CD4-positive, alpha-beta T cell treated with Interleukin-12 subunit alpha and Interleukin-12 subunit beta, for 1 hour (primary cell): ENCODE measurements at places on chromosomes 13 and 19.
A peak's percentile ranks its signal among the peaks of the same experiment; 100 is the strongest.

- DNase-seq, result peak; percentile 86
Observed at GRCh38 chr19:6772028-6772865, at the start of gene VAV1. VAV1 (plus strand) TSS chr19:6772708; CDS start chr19:6772808, 100 bp downstream.

DNA sequence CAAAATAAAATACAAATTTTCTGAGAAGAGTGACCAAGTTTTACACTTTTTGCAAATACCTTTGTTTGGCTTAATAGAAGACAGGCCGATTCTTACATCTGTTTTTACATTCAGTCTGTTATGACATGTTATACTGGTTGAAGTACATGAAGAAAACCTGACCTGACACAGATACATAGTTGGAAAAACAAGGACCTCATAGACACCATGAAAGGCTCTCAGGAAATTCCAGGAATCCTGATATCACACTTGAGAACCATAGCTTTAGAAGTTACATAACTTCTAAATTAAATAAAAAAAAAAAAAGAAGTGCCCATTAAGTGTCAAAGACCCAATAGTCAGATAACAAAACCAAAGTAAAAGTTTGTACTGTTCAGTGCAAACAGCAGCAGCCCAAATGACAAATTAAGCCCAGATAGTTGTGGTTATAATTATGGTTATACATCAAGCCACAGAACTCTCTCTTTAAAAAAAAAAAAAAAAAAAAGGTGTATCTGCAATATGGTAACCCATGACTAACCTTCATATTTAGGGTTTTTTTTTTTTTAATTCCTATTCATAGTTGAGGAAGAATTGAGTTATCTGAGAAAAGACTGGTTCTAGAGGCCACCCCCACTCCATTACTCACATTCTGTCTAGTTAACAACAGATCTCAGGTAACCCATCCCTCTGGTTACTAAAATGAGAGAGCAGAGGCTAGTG, 19.8 kb downstream of the RBM26 start:
- peak; percentile 36 for DNase-seq

DNA sequence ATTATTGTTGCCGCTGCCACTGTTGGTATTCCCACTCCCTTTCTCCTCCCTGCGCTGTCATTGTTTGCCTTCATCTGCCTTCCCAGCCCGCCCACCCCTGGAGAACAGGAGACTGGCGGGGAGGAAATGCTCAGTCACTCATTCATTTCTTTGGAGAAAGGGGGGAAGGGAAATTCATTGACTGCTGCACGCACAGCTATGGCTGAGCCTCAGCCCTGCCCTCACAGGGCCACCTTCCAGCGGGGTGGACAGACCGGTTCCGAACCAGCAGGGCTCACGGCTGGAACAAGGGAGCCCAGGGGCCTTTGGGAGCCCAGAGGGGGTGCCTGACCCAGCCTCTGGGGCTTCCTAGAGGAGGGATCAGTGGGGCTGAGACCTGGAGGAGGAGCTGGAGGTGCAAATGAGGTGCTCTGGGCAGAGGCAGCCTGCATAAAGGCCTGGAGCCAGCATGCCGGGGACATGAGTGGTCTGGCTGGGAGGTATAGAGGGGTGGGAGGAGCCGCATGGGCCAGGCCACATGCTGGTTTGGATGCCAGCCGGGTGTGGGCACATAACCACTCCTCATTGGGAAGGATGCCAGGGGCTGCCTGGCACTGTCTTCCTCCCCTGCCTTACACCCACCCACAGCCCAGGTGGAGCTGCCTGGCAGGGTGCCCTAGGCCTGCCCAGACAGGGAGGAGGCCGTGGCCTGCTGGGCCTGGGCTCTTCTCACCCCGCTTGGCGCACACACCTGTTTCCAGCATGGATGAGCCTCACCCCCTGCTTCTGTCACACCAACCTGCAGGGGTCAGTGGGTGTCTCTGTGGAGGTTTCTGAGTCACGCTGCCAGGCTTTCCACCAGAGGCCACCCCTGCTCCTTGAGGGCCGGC, 26.8 kb downstream of the PPP5C start:
- DNase-seq, result no peak

DNA sequence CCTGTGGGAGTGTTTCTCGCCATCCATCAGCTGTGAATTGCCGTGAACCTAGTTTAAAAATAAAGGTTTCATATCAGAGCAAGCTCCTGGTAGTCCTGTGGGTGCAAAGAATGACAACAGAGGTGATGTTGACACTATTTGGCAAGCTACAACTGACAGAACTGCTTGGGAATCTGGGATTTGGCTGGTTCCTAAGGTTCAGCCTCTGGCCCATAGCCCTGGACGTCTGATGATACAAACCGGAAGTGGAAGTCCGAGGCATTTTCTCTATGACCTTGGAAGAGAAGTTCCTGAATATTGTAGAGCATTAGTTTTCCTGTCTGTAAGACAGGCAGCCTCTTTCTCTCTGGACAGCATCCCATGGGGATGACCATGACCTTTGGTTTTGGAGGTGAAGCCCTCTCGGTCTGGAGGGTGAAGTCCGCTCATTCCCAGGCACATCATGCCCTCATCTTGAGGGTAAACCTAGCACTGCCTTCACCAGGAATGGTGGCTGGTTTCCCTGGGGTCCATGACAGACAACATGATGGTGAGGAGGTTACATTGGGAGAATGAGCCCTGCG, 29.1 kb downstream of the GATAD2A start:
- no peak for DNase-seq

DNA sequence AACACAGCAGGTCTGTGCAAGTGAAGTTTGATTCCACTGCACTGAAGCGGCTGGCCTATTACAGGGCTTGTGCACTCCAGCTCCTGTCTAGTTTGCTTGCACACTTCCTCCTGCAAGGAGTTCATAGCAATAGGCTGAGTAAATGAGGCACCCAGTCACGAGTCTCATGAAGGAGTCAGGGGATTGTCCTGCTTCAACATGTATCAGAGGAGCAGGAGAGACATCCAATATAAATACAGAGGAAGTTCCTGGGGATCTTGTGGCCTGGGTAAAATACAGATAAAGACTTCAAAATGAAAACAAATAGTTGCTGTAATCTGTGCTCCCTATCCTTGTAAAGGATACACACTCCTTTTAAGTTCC, 259.9 kb downstream of the SLITRK1 start:
- DNase-seq, result no peak

- DNase-seq, result no peak
Observed at GRCh38 chr13:97621631-97622030, 187.7 kb downstream of the RAP2A start.

DNA sequence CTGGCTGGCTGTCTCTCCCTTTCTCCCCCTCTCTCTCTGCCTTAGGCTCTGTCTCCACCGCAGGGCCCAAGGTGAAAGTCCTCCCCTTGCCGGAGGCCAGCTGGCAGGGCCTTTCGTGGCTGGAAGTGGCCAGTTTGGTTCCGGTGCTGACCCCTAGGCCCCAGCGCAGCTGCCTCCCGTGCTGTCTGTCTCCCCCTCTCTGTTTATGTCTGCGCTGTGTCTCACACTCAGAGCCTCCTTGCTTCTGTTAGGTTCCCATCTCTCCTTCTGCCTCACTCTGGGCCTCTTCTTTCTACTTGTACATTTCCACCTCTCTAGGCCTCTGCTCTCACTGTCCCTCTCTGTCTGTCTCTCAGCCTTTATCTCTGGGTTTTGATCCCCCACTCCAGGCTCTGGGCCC, 13.1 kb downstream of the CCDC97 start:
- no peak for DNase-seq

DNA sequence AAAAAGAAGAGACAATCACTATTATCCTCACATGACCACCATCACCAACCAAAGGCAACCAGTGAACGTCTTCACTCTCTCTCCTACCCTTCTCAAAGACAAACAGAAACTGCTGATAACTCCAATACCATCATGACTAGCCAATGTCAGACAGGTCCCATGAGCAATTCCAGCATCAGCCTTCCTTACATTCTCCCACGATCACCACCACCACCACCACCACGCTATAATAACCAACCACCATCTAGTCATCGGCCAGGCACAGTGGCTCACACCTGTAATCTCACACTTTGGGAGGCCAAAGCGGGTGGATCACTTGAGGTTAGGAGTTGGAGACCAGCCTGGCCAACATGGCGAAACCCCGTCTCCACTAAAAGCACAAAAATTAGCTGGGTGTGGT, 3.9 kb downstream of the MYO1F start:
- no peak for DNase-seq

GRCh38 chr19:53907690-53908089, 1.4 kb upstream of the CACNG7 start:
- DNase-seq, result no peak

GRCh38 chr13:80901111-80901510, 560.2 kb upstream of the SPRY2 start:
- DNase-seq, result no peak

- no peak for DNase-seq
Observed at GRCh38 chr13:48851707-48852106, 124.0 kb upstream of the FNDC3A start.

- peak; percentile 57 for DNase-seq
Observed at GRCh38 chr19:55383279-55384130, 587 bp downstream of the TMEM238 start.

- DNase-seq, result no peak
Observed at GRCh38 chr13:32036126-32036695, 4.6 kb downstream of the FRY start.

DNA sequence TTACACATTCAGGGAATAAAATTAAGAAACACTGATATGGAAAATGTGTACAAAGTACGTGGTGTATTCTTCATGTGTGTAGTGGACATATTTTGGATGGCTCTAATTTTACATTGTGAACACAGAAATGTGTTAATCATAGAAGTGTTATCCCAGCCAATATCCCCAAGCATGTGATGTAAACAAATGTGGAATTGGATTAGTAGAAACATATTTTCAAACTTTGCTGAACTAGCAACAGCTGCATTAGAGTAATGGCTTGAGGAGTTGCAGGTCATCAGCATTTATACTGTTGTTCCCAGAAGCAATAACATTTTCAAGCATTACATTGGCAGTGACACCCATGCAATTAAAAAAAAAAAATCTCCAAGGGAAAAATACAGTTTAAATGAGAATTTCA, 600.6 kb downstream of the SLITRK1 start:
- DNase-seq, result no peak

GRCh38 chr13:49464085-49464484, 20.0 kb downstream of the SETDB2 start:
- no peak for DNase-seq

- DNase-seq, result no peak
Observed at GRCh38 chr19:10670876-10671804, 17.0 kb downstream of the ILF3 start.

GRCh38 chr13:51723529-51723928, 80.4 kb downstream of the DHRS12 start:
- DNase-seq, result no peak

- DNase-seq, result no peak
Observed at GRCh38 chr19:17216058-17216670, 1.0 kb downstream of the USE1 start.

DNA sequence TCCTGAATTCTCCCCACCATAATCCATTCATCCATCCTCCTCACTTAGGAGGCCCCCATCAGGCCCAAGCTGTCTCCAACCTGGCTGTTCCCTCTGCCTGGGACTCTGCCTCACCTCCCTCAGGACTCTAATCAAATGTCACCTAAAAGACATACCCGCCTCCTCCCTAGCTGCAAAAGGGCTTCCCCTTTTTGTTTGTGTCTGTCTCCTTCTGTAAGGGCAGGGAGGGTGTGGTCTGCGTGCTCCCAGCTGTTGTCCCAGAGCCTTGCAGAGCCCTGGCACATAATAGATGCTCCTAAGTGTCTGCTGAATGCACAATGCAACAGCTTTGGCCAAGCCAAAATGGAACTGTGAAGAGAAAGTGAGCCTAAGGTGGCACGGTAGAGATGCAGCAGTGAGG, 4.4 kb downstream of the TRIR start:
- DNase-seq, result no peak

- no peak for DNase-seq
Observed at GRCh38 chr13:36965767-36966166, 33.4 kb downstream of the ALG5 start.

GRCh38 chr13:35256459-35257148, 219.9 kb downstream of the MAB21L1 start:
- DNase-seq, result no peak

DNA sequence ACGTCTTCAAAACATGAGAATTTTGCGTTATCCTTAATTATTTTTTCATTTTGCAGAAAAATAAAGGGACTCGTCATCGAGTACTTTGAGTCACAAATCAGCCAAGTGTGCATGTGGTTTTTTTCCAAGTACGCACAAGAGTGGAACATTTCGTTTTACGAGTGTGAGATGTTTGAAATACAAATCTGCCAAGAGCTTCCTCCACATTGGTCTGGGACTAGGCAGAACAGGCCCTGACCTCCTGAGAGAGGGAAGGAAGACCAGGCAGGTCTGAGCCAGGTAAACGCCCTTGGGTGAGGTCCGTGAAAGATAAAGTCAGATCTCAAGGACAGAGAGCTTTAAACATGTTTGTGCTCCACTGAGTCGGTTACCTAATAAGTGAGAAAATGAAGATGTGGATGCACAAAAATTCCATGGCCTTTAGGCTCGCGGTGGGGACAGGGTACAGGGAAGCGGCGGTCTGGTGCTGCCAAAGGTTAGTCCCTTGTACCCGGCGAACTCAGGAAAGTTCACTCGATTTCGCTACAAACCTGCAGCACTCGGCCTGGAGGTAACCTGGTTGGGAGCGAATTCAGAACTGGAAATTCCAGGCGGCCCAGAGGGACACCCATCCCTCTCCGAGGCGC, 473 bp upstream of the ITM2B start:
- no peak for DNase-seq

GRCh38 chr13:63393112-63393511, 1977.5 kb upstream of the PCDH20 start:
- no peak for DNase-seq

DNA sequence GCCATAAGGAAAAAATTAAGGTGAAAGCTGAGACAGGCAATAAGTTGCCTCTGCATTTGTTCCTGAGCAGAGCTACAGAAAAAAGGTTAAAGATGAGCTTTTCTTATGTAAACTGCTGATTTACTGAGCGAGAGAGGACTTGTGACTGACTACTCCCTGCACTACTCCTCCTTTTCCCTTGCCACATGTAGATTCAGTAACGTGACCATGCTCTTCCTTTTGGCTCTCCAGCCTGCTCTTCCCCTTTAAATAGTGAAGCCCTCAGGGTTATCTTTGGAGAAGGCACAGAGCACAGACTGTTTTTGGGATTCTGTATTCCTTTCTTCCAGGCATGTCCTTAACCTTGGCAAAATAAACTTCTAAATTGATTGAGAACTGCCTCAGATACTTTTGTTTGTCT, 630.2 kb downstream of the UQCRFS1 start:
- no peak for DNase-seq

DNA sequence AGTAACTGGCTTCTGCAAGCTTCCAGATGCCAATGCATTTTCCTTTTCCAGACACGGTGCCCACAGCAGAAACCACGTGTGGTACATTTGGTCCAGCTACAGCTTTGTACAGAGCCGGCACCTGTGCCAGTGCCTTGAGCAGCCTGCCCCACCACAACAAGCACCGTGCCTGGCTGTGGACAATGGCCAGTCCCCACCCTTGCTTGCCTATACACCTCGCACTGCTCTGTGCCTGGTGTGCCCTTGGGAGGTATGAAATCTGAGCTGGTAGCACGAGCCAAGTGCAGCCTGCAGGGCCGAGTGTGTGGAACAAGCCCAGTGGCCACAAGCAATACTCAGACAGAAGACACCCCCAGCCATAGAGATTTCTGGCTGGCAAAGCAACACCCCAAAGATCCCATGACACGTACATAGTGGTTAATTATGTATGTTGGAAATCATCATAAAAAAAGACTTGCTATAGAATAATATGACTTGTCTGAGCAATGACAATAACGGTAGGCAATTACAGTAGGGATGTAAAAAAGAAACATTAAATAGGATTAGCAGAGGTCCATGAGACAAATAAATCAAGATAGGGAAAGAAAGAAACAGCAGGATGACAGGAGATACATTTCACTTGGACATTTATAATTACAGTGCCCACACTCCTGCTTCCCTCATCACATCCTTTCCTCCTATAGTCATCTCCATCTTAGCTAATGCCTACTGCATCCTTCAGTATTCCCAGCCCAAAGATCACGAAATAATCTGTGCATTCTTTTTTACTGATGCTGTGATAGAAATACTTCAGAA, 1399.5 kb downstream of the PCDH9 start:
- no peak for DNase-seq
